ENCODE measurements at places on chromosomes 1 and 21.

GRCh38 chr1:182658055-182658454 lies 26.3 kb downstream of the RGS8 start:
- DNase-seq, result no peak

DNA sequence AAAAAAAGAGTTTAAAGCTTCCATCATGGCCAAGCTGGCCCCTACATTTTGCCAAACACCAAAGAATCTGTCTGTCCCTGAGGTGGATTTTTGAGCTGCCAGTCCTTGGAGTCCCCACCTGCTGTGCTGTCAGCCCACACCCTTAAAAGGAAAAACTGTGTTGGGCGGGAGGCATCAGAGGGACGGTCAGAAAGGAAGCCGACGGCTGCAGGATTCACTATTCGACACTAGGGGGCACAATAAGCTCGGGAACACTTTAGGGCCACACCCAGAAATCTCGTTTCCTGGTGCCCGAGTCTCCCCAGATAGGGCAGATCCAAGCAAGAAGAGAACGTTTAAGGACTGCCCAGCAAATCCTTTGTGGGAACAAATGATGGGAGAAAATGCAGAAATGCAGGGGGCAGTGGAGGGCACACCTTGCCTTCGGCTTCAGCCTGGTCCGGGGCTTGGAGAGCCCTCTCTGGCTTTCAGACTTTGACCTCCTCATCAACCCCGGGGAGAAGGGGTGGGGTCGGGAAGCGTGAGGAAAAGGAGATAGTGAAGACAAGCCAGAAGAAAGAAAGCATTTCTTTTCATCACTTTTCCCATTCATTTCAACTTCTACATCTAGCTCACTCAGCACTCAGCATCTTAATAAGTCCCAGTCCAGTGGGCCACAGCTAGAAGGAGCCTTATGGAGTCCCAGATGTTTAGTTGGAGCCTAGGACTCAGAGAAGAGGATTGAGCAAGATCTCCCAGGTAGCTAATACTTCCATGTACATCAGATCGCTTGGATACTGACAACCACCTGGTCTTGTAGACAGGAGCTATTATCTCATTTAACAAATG lies 5.0 kb upstream of the CTTNBP2NL start:
- peak; percentile 95 for DNase-seq

DNA sequence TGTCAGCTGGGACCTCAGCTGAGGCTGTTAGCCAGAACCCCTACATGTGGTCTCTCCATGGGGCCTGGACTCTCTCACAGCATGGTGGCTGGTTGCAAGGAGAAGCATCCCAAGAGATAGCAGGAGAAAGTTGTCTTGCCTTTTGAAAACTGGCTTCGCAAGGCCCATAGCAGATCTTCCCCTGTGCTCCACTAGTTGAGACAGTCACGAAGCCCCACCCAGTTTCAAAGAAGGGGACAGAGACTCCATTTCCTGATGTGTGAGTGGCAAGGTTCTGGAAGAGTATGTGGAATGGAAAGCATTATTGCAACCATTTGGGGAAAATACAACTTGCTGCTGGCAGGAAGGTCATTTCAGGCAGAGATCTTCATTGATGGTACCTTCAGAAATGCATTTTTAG lies 7.5 kb upstream of the CSRP1 start:
- no peak for DNase-seq

- no peak for DNase-seq
Observed at GRCh38 chr1:92273039-92273438, 25.7 kb downstream of the GLMN start.

- peak; percentile 96 for DNase-seq
Observed at GRCh38 chr21:36203603-36203889, 46.9 kb downstream of the DOP1B start.

GRCh38 chr1:52679048-52679447 lies 19.1 kb downstream of the COA7 start:
- no peak for DNase-seq

DNA sequence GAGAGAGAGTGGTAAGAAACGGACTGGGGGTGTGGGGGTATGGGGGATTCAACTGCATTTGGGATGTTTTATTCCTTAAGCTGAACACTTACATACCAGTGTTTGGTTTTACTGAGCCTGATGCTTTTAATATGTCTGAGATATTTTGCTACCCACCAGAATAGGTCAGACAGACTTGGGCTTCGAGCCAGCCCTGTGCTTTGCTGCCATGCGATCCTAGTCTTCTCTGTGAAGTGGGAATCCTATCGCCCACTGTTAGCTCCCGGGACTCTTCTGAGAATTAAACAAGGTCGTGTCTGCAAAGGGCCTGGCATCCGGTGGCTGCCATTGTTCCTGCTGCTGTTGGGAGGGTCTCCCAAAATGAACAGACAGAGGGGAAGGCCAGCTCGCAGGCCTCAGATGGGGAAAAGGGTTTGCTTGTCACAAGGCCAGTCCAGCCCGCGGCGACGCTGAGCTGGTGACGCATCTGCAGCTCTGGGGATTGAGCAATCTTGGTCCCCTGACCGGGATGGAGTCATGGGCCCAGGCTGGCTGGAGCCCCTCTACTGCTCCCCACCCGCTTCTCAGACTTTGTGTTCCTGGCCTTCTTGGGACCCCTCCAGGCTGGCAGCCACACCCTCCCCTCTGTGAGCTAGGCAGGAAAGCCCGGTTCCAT lies 26.9 kb upstream of the ECE1 start:
- DNase-seq, result peak; percentile 97

DNA sequence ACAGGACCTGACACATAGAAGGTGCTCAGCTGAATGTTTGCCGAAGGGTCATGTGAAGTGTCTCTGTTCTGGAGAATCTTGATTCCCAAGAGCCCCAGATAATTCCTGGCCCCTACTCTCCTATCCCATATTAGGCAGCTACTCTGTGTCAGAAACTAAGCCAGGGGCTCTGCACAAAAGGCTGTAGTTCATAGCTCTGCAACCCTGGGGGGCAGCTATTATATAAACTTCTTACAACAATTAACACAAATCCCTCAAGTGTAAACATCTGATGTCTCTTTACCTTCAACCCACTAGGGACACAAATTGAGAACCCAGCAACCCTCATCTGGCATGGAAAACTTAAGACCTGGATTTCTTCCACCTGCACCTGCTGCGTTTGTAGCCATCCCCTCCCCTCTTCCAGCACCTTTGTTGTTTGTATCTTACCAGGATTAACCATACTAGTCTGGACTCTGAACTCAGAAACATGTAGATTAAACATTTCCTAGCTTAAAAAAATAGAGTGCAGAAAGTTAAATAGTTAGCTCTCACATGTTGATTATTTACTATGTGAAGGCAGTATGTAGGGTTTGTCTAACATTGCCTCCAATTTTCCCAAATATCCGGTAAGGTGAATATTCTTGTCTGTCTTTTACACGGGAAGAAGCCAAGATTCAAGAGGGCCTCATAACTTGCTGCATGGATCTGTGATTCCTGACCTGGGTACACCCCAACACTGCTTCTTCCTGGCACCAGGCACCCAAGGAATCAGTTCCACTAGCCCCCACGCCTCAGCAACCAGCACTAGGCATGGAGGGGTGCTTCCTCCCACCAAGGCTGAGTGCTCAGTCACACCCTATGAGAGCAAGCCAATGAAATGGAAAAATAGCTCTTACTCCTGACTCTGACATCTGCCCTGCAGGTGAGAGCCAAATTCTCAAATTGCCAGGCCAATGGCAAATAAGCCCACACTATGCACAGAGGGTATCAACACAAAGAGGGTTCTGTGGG lies 220.7 kb upstream of the HOOK1 start:
- DNase-seq, result no peak

DNA sequence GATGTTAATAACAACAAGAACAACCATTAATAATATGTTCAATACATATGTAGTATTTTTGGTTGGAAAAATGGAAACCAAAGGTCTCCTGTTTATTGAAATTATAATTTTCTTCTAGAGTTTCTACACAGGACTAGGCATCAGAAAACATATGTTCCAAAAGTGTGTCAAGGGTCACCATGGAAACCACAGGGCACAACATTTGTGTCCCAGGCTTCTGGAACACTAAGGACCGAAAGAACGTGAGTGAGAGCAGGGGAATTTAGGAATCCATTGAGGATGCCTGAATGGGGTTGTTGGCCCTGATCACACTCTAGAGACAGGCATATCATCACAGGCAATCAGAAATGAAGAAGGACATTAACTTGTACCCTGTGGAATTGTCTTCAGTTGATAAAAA lies 7.5 kb upstream of the CDC14A start:
- DNase-seq, result no peak

GRCh38 chr1:1754051-1754815 lies 24.0 kb downstream of the NADK start:
- DNase-seq, result no peak

DNA sequence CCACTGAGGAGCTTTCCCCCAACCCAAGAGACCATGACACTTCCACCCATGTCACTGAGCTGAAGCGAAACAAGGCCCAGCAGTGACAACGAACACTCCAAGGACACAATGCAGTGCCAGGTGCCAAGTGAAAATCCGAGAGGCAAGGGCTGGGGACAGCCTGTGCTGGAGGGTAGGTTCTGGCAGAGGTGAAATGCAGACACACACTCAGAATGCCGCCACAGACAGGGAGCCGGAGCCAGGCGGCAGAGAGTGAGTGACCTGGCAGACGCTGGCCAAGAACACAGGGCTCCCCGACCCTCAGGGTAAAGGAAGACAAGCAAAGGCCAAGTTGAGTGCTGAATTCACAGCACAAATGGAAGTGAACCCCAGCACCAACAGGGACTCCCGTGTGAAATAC lies 78.9 kb downstream of the CD46 start:
- no peak for DNase-seq

GRCh38 chr1:21264898-21265297 lies 25.4 kb downstream of the ECE1 start:
- peak; percentile 33 for DNase-seq

GRCh38 chr1:201838381-201838780 lies 9.4 kb downstream of the IPO9 start:
- no peak for DNase-seq

DNA sequence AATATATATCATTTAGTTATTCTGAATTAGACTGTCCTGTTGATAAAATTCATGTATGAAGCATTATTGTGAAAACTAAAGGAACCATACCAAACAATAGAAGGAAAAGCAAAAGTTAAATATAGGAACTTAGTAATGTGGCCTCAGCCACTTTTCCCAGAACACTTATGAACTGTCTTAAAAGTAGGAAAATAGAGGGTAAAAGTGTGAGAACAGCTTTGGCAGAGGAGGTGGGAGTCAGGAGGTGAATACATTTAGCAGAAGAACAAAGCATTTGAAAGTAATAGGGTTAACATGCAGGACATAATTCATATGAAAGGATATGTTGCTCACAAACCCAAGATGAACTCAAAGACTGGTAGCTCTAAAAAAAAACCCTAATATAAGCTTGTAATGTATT lies 121.9 kb downstream of the KCNT2 start:
- no peak for DNase-seq

- DNase-seq, result no peak
Observed at GRCh38 chr1:30743584-30744059, 14.0 kb downstream of the LAPTM5 start.

DNA sequence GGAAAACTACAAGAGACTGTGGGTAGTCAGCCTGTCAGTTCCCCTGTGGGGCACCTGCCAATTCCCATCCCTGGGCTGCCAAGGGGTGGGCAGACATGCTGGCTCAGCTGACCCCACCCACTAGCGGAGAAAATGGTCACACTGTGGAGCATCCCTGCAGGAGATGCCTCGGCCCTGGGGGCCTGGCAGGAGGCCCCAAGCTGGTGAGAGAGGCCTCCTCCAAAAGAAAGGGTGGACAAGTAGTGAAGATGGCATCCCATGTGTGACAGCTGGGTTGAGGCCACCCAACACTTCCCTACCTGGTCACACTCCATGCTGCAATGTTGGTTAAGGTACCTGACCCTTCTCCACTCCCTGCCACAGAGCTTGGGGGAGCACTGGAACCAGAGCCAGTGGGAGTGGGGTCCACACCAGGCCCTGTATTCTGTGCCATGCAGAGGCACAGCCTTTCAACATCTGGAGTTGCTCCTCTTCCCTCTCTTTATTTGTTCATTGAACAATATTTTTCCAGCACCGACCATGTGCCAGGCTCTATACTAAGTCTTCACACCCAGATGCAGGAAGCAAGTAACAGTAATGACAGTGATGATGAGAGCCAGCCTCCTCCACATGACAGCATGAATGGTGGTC lies 59.5 kb downstream of the KLHDC7A start:
- DNase-seq, result no peak

GRCh38 chr1:31663622-31664452 lies 19.2 kb upstream of the PEF1 start:
- peak; percentile 65 for DNase-seq

Data from GM23248 (cell line).